Effector memory CD4-positive, alpha-beta T cell (primary cell): ENCODE measurements at places on chromosomes 11 and 22.

DNA sequence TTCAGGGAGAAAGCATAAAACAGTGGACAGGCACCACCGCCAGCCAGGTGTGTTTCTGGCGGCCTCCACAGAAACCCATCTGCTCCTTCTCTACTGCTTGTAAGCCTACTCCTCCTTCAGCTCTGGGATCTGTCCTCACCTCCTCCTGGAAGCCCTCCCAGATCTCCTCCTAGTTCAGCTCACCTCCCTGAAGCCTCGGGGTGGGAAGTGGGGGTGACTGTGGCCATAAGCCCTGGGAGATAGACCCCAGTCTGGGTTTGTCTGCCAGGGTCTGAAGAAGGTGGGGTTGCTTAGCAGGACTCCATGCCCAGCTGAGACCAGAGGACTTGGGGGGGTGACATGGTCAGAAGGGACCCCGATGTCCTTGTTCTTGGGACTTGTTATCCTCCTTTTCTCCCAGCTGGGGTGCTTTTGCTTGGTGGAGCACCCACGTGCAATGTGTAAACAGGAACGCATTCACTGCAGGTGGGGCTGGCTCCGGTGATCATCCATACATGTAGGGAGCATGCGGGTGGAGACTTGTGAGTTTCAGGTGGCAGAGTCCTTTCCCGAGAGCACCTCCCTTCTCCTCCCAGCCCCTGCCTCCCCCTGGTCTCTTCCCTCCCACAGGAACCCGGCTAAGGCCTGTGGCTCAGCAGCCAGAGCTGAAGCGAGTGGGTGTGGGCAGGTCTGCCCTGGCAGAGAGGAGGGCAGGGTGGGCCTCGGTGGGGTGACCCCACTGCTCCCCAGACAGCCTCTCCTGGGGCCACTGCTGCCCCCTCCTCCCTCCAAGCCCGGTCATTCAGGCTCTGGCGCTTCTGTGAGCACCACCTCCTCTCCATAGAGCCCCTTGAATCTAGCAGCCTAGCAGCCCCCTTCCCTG, 25.9 kb downstream of the MRGPRG start:
- no peak for DNase-seq

DNA sequence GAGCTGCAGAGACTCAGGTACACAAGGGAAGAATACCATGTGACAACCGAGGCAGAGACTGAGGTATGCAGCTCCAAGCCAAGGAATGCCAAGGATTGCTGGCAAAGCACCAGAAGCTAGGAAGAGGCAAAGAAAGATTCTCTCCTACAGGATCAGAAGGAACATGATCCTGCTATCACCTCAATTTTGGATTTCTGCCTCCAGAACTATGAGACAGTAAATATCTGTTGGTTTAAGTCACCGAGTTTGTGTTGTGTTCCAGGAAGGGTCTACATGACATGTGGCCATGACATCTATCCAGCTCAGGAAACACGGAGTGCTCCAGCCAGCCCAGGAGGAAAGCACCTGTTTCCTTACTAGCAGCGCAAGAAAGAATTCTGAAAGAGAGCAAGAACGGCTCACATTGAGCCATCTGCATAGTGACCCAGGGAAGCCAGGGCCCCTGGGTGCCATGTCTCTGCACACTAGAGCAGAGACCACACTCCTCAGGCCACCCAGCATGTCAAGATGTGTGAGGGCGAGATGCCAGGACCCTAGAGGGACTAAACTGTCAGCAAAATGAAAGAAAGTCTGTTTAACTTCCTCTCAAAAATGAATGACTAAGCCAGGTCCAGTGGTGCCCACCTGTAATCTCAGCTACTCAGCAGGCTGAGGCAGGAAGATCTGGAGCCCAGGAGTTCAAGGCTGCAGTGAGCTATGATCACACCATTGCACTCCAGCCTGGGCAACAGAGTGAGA, 35.6 kb upstream of the GALNT18 start:
- DNase-seq, result no peak

- DNase-seq, result no peak
Measured at GRCh38 chr11:44269369-44270351, 40.3 kb downstream of the ALX4 start.

- DNase-seq, result no peak
Measured at GRCh38 chr11:73308961-73309919, 1.2 kb downstream of the ARHGEF17 start.

GRCh38 chr22:33883561-33883960, 36.7 kb downstream of the LARGE1 start:
- DNase-seq, result no peak

- no peak for DNase-seq
Measured at GRCh38 chr11:8690374-8691342, 8.1 kb downstream of the RPL27A start.

DNA sequence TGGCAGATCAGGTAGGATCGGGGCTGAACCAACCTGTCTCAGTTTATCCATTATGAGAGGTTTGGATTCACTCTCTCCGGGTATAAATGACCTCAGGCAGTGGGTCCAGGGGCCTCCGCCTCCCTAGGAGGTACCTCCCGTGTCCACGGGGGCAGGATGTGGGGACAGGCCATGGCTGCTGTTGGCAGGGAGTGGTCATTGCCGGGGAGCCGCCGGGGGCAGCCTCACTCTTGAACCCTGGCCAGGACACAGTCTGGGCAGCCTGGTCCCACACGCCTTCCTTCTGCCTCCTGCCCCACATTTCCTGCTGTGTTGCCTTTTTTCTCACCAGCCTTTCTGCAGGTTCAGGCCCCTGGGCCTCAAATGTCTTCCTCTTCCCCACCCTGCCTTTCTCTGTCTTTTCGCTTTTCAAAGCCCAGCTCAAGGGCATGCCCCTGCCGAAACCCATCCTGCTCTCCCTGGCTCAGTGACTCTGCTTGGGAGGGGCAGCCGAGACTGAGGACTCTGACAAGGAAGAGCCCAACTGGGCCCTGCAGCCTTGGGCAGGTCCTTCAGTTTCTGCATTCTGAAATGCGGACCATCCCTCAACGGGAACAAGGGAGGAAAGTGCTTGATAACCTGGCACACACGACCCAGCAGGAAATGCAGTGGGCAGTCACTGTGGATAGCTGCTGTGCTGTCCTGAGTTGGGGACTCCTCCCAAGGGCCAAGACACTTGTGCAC, 31.1 kb downstream of the ZC3H7B start:
- no peak for DNase-seq

GRCh38 chr11:61542024-61542461, 33.5 kb downstream of the LRRC10B start:
- DNase-seq, result no peak

- DNase-seq, result no peak
Measured at GRCh38 chr22:39983346-39983745, 11.4 kb upstream of the FAM83F start.

DNA sequence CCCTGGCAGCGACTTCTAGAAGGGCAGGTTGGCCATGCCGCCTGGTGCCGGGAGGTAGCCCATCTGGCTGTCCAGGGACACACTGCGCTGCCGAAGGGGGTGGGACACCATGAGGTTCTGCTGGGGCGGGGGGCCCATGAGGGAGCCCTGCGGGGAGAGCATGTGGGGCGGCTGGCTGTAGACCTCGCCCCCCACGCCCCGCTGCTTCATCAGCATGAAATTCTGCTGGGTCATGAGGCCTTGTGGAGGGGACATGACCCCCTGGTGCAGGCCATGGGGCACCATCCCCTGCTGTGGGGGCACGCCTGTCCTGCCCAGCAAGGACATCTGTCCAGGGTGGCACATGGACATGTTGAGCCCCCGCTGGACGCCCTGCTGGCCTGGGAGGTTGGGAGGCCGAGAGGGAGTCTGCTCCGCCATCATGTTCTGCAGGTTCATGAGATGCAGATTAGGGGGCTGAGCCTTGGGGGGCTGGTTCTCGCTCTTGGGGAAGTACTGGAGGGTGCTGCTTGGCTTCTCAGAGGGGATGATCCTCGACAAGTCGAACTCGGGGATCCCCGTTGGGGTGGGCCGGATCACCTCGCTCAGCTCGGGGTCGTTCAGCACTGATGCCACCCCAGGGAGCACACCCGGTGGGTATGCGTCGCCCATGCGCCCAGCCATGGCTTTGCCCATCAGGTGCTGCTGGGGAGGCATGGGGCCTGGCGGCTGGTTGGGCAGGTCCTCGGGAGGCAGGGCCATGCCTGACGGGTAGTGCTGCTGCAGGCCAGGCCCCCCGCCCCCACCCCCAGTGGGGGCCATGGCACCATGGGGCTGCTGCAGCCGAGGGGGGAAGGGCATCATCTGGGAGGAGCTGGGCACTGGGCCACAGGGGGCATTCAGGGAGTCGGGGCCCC, 15.0 kb downstream of the CXCR5 start:
- DNase-seq, result no peak

DNA sequence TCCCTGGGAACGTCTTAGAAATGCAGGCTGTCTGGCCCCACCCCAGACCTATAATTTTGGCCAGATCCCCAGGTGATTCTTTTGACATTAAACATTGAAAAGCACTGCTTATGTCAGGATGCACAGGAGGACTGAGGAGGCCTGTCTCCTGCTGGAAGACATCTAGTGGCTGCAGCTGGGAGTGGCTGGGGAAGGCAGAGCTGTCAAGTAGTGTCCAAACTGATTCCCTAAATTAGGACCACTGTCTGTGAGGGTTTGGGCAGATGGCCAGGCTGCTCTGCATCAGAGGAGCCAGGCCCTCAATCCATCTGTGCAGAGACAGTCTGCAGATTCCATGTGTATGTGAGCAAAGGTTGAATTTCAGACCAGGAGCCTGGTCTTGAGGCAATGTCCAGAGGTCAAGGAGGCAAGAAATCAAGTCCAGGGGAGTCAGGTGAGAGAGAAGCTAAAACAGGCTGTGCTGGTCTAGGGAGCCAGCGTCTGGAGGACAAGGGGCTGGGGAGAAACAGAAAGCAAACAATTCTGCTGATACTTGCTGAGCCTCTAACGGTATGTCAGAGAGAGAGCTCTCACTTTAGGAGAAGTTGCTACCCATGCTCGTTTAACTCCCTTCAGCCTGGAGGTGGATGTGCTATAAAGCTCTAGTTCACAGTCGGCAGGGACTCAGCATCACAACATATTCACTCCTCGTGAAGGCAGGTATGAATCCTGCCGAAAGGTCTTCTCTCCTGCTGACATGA, 15.3 kb upstream of the SYTL2 start:
- no peak for DNase-seq

DNA sequence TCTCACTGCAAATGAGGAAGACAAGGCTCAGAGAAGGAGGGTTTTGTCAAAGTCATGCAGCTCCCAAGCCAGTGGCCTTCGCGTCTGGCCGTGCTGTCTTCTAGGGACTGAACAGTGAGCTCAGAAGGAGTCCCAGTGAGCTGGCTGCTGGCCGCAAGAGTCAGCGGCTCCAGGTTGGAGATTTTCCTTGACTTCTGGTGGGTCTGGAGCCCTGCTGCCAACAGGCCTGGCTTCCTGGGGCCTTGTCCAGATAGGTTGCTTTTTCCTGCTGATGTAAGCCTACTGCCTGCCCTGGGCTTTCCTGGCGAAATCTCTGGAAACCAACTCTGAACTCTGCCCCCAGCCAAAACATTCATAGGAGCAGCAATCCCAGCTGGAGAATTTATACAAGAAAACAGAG, 272.7 kb upstream of the CADM1 start:
- DNase-seq, result no peak

DNA sequence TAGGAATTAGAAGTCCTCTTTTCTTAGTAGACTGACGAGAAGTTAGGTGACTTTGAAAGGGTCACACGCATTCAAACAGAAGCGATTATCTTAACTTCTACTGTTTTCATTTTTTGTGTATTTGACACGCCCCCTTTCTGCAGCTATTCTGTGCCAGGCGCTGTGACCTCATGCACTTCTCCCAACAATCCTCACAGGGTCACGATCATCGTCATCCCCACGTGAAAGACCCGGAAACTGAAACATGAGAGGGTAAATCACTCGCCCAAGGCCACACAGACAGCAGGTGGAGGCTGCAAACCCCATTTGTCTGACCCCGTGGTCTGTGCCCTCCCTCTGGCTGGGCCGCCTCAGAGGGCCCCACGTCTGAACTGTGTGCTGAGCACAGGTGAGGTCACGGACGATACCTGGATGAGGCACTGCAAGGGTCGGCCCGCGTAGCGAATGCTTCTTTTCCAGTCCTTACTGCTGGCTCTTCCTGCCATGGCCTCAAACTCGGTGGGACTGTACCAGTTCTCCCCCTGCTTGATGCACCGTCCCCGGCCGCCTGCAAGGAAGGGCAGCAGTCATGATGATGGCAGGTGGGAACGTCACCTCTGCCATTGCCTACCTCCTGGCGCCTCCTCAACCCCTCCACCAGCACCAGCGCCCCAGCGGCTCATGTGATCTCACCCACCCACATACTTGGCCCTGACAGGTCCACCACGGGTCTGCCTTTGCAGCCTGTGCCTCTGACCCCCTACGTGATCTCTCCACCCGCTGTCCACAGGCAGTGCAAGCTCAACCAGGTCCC, 8.4 kb downstream of the DEAF1 start:
- no peak for DNase-seq

DNA sequence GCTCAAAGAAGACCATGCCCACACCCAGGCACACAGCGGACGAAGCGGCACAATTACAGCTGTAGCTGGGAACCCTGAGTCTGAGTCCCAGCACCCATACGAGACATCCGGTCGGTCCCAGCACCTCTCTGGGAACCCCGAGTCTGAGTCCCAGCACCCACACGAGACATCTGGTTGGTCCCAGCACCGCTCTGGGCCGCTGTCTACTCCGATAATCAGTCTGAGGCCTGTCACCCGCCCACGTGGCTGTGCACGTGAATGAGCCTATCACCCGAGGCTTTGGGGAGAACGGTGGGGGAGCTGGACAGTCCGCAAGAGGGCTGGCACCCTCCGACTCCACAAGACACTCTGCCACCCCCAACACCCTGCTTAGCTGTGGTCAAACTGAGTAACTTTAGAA, 6.2 kb downstream of the TTLL8 start:
- no peak for DNase-seq

DNA sequence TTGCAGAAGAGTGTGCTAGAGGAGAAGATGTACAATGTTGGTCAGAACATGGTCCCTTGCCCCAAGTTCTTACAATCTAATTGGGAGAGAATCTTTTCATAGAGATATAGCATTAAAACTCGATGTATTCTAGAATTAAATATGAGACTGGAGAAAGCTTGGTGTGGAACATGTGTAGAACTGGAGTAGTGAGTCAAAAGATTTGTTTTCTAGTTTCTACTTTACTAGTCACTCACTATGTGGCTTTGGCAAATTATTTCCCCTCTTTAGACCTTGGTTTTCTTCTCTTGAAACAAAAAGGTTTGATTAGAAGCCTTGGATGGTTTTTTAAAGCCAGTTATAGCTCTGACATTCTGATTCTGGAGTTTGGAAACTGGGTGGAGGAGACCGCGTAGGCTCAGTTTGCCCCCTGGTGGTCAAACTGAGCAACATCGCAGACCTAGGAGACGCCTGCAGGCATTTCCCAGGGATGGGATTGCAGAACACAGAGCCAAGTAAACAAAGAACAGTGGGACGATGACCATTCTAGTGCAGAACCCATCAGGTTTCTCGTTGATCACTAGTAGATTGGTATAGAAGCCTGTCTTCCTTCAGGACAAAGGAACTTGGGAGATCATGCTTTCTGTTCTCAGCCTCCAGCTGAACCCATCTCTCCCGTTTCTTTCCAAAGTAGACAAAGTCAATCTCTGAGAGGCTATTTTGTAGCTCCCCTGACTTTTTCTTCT, 8.5 kb upstream of the CHRDL2 start:
- DNase-seq, result no peak

DNA sequence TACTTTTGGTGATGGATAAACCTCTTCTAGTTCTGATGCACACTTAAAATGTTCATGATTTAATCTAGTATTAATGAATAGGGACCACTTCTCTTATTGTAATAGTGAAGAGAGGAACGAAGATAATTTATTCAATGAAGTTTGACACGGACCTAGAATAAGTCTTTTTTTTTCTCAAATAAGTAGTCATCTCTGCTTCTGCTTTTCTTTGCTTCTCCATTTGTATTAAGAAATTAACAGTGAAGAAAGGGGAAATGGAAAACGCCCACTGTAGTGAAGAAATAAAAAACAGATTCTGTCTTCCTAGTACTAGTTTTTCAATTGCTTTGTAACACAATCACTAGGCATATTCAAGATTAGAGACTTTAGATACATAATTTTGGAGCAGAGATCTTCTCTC, 73.0 kb downstream of the CD44 start:
- no peak for DNase-seq
